ENCODE measurements at places on chromosomes 4 and X. TPM values are rescaled to one million over a fixed set of nuclear protein-coding genes. Genes with fewer than 3 reads are reported as not detected.

Gene SLC49A3
- 1.4 TPM for total RNA-seq

Gene EDNRA
- not detected for total RNA-seq

Gene TMLHE
- total RNA-seq: 16.7 TPM

Gene AFM
- not detected for total RNA-seq

Gene NXF2B
- not detected for total RNA-seq

Gene LINC00632
- total RNA-seq: 4.7 TPM

Gene TBC1D1
- total RNA-seq: 29.9 TPM

Gene ERAS
- total RNA-seq: 0.26 TPM

Gene OFD1
- 27.8 TPM for total RNA-seq

Gene DCAF8L2
- total RNA-seq: not detected

Gene OTC
- not detected for total RNA-seq

Gene TMEM154
- 18.0 TPM for total RNA-seq

Gene KCND1
- 7.2 TPM for total RNA-seq

Gene CTAG2
- not detected for total RNA-seq

Gene CCDC110
- total RNA-seq: 1.2 TPM

Gene NONO
- total RNA-seq: 394 TPM

Gene IL13RA2
- total RNA-seq: not detected

- no peak for ATAC-seq
Measured at GRCh38 chr4:60884587-60884986, 315.5 kb upstream of the ADGRL3 start.

DNA sequence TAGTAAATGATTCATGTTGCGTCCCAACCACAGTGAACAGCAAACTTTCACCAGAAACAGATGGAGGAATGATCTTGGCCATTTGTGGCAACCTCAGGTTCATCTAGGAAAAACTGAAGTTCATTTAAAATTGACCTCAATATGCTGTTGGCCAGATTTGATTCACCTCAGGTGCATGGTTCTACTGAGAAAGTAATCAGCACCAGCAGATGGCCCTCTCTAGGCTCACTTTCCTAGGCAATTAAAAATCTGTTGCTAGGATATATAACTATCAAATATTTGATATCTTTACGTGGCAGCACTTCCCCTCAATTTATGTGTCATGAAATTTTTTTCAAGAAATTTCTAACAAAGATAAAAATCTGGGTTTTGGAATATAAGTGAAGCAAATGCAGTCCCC, 344.7 kb downstream of the GALNTL6 start:
- ATAC-seq: no peak

GRCh38 chr4:112510291-112511092, 5.5 kb downstream of the NEUROG2 start:
- no peak for ATAC-seq

GRCh38 chr4:972651-973424, 531 bp downstream of the DGKQ start:
- peak; percentile 56 for ATAC-seq

GRCh38 chr4:122117743-122118142, 34.4 kb upstream of the BLTP1 start:
- peak; percentile 82 for ATAC-seq

GRCh38 chr4:102535398-102536082, 34.4 kb downstream of the NFKB1 start:
- peak; percentile 95 for ATAC-seq

DNA sequence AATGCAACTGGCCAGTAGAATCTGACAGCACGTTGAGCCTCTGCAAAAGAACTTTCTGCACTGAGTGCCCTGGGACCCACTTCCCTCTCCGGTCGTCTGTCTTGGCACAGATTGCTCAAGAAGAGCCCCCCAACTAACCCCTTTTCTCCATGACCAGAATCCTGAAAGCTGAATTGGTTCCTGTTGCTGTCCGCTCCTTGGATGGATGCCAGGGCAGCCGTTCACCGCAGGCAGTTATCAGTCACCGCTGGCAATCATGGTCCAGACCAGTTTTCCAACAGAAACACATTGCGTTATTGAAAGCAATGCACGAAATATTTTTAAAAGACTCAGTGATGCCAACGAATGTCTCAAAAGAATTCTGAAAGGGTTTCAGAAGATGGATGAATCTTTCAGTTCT, 733.7 kb upstream of the FRG1 start:
- ATAC-seq: no peak

GRCh38 chr4:21304540-21304887, 604.3 kb downstream of the PACRGL start:
- no peak for ATAC-seq

DNA sequence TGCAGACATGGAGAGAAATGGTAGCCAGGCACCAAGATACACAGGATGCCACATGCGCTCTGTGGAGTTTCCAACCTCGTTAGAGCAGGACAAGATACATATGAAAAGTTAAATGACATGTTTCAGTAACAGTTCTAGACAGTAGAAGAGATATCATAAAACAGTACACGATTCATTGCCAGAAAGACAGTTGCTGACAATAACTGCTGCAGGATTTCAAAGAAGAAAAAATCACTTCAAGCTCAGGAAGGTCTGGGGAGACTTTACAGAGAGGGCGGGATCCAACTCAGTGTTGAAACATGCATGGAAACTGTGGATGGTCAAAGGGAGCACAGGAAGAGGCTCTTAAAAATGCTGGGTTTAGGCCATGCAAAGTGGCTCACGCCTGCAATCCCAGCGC, 31.0 kb downstream of the DCTD start:
- ATAC-seq: no peak

GRCh38 chrX:67523932-67524331, 19.9 kb upstream of the AR start:
- ATAC-seq: no peak

- no peak for ATAC-seq
Measured at GRCh38 chr4:75821966-75822365, 80.3 kb downstream of the PPEF2 start.

DNA sequence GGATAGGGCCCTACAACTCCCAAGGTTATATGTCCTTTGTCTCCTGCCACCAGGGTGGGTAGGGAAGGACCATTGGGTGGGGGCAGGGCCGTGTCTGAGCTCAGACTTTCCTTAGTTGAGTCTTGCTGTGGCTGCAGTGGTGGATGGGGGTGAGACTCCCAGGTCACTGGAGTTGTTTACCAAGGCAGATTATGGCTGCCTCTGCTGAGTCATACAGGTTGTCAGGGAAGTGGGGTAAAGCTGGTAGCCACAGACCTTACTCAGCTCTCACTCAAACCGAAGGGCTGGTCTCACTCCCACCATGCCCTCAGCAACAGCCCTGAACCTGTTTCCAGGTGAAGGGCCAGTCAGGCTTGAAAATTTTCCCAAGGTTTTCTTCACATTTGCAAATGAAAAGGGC, 58.8 kb upstream of the FAAH2 start:
- ATAC-seq: peak; percentile 91

DNA sequence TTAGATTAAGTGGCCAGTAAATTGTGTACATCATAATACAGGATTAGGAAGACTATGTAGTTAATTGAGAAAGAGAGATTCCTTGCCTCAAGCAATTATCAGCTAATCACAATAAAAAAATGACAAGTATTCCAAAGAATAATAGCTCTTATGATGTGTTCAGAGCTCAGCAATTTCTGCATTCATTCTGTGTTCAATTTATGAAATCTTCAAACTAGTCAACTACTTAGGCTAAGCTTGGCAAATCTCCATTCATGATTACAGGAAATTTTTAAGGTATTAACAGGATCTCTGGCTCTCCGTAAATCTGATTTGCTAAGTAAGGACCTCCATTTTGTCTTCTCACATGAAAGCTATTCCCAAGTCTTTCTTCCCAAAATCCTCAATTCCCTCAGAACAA, 256.9 kb upstream of the TEX13A start:
- no peak for ATAC-seq

GRCh38 chr4:103012551-103012950, 7.0 kb downstream of the SLC9B1 start:
- ATAC-seq: no peak

- ATAC-seq: no peak
Measured at GRCh38 chr4:180757927-180758326, 1485.3 kb upstream of the TENM3 start.

GRCh38 chrX:30275498-30275897, 28.6 kb downstream of the MAGEB1 start:
- no peak for ATAC-seq

GRCh38 chr4:75549019-75549418, 6.8 kb upstream of the ODAPH start:
- ATAC-seq: no peak

DNA sequence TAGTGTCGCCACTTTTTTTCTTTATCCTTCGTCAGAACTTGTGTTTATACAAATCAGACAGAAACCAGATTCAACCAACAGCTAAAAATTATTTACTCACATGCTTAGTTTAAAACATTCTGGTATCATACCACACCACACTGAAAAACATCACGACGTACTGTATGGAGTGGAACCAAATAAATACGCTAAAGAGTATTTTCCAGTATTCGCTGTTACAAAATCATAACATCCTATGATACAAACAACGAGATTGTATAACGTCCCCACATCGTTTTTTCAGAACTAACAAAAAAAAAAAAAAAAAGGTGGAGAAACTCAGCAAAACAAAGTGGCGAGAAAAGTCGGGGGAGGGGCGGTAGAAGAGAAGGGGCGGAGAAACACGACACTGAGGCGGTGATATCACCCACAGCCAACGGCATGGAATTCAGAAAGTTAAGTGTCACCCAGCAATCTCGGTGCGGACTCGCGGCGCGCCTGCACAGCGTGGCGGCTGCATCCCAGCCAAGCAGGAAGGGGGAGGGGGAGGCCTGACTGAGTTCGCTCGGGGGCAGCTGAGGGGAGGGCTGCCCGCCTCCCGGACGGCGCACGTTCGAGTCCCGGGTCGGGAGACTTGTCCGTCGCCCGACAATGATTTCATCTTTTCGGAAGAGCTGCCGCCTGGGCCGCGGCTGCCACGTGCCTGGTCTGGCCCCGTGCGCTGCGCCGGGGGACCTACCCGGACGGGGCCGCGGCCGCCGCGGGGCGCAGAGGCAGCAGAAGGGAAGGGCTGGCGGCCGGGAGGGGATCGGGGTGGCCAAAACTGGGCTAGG, 920 bp downstream of the SETD7 start:
- peak; percentile 76 for ATAC-seq

DNA sequence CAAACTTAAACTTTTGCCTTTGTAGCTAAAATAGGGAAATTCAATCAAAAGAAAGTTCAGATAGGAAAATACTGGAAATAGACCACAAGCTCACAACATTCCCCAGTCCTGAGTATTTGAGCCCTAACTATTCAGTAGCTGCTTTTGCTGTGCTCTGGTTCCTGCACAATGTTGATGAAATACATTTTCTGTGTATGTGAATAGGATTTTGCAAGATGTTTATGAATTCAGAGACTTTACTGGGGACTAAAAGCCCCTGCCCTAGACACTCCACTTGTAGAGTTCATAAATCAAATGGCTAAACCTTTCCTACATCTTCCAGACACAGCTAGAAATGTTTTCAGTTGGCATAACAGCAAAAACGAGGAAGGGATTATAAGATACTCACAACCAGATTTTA, 105.9 kb downstream of the FBXO8 start:
- no peak for ATAC-seq

GRCh38 chr4:3354455-3354811, 61.6 kb downstream of the RGS12 start:
- ATAC-seq: no peak

- no peak for ATAC-seq
Measured at GRCh38 chrX:18389966-18390365, 35.4 kb upstream of the CDKL5 start.

- no peak for ATAC-seq
Measured at GRCh38 chr4:165628572-165628971, 244.5 kb upstream of the TLL1 start.

GRCh38 chr4:14340321-14340720, 662.0 kb upstream of the CPEB2 start:
- no peak for ATAC-seq

All from activated T-helper 17 cell treated with anti-CD3 and anti-CD28 coated beads, Interleukin-2, amount 50 U/mL, for 72 hours (primary cell).